ENCODE measurements at places on chromosomes 7 and 10. TPM values are rescaled to one million over a fixed set of nuclear protein-coding genes. Genes with fewer than 3 reads are reported as not detected.

DDIT4 gene
- 281 TPM for total RNA-seq

ARMH3 gene
- 8.9 TPM for total RNA-seq

PNLIPRP2 gene
- total RNA-seq = not detected

GIMAP8 gene
- 0.62 TPM for total RNA-seq

MRPS16 gene
- 31.6 TPM for total RNA-seq

GALNT17 gene
- total RNA-seq = not detected

CACNA2D1 gene
- total RNA-seq = 78.8 TPM

SFTPA1 gene
- total RNA-seq = not detected

CUBN gene
- 1.4 TPM for total RNA-seq

TECPR1 gene
- 18.8 TPM for total RNA-seq

MEOX2 gene
- 2.9 TPM for total RNA-seq

SPDYE11 gene
- not detected for total RNA-seq

PTCD1 gene
- 6.7 TPM for total RNA-seq

ARHGEF35 gene
- total RNA-seq = 2.9 TPM

PRKRIP1 gene
- 9.4 TPM for total RNA-seq

CRPPA gene
- total RNA-seq = 1.5 TPM

GSAP gene
- 0.62 TPM for total RNA-seq

NAT16 gene
- total RNA-seq = not detected

LRRTM3 gene
- not detected for total RNA-seq

PODXL gene
- total RNA-seq = 3.7 TPM

AGAP3 gene
- 23.6 TPM for total RNA-seq

DPYSL4 gene
- total RNA-seq = 28.4 TPM

IQUB gene
- 0.12 TPM for total RNA-seq

SPDYE9 gene
- not detected for total RNA-seq

ZNF239 gene
- total RNA-seq = 5.0 TPM

RSPH10B2 gene
- not detected for total RNA-seq

CYP26C1 gene
- total RNA-seq = under 0.01 TPM
